ENCODE measurements at places on chromosomes 7 and 10.

DNA sequence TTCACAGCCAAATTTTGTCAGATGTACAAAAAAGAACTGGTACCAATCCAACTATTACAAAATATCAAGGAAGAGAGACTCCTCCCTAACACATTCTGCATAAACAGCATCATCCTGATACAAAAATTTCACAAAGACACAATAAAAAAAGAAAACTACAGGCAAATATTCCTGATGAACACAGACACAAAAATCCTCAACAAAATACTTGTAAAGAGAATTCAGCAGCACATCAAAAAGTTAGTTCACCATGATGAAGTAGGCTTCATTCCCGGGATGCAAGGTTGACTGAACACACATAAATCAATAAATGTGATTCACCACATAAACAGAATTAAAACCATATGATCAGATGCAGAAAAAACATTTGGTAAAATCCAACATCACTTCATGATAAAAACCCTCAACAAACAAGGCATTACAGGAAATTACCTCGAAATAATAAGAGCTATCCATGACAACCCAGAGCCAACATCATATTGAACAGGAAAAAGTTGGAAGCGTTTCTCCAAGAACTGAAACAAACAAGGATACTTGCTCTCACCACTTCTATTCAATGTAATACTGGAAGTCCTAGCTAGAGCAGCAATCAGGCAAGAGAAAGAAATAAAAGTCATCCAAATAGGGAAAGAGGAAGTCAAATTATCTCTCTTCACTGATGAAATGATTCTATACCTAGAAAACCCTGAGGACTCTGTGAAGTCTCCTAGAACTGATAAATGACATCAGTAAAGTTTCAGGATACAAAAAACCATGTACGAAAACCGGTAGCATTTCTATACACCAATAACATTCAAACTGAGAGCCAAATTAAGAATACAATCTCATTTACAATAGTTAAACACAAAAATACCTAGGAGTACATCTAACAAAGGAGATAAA is 223.1 kb downstream of the REEP3 start:
- no peak for DNase-seq
- no peaks in the 10 kb centered on the region for H3K27me3 ChIP-seq
- H3K36me3 ChIP-seq: no peaks in the 10 kb centered on the region

GRCh38 chr10:24678757-24679156 is 44.9 kb downstream of the ARHGAP21 start:
- no peak for DNase-seq
- H3K27ac ChIP-seq: no peak overlapping the region
- no peak overlapping the region for H3K4me3 ChIP-seq
- no peaks in the 10 kb centered on the region for H3K4me1 ChIP-seq
- H3K36me3 ChIP-seq: no peaks in the 10 kb centered on the region

- peaks cover 9% of the 10 kb centered on the region for H3K4me1 ChIP-seq
- DNase-seq: no peak
- no peaks in the 10 kb centered on the region for H3K36me3 ChIP-seq
- H3K27me3 ChIP-seq: peaks cover 46% of the 10 kb centered on the region
- H3K27ac ChIP-seq: no peak overlapping the region
- no peak overlapping the region for H3K4me3 ChIP-seq
These were observed 76.3 kb downstream of the CFAP46 start for GRCh38 chr10:132865851-132866600.

GRCh38 chr10:87838650-87839049 is 20.6 kb upstream of the ATAD1 start:
- no peak overlapping the region for H3K27ac ChIP-seq
- H3K27me3 ChIP-seq: no peaks in the 10 kb centered on the region

- H3K27me3 ChIP-seq: no peaks in the 10 kb centered on the region
- DNase-seq: no peak
- peaks cover 12% of the 10 kb centered on the region for H3K4me1 ChIP-seq
- no peak overlapping the region for H3K4me3 ChIP-seq
These were observed 20.3 kb upstream of the GNA12 start for GRCh38 chr7:2864204-2864985.

- H3K27me3 ChIP-seq: no peaks in the 10 kb centered on the region
- no peak overlapping the region for H3K27ac ChIP-seq
- H3K4me1 ChIP-seq: no peaks in the 10 kb centered on the region
- no peaks in the 10 kb centered on the region for H3K36me3 ChIP-seq
- no peak for DNase-seq
These were observed 9.5 kb downstream of the INHBA start for GRCh38 chr7:41693150-41693997.

Measured in T-cell (primary cell).